ENCODE measurements at places on chromosomes 6 and 20.

DNA sequence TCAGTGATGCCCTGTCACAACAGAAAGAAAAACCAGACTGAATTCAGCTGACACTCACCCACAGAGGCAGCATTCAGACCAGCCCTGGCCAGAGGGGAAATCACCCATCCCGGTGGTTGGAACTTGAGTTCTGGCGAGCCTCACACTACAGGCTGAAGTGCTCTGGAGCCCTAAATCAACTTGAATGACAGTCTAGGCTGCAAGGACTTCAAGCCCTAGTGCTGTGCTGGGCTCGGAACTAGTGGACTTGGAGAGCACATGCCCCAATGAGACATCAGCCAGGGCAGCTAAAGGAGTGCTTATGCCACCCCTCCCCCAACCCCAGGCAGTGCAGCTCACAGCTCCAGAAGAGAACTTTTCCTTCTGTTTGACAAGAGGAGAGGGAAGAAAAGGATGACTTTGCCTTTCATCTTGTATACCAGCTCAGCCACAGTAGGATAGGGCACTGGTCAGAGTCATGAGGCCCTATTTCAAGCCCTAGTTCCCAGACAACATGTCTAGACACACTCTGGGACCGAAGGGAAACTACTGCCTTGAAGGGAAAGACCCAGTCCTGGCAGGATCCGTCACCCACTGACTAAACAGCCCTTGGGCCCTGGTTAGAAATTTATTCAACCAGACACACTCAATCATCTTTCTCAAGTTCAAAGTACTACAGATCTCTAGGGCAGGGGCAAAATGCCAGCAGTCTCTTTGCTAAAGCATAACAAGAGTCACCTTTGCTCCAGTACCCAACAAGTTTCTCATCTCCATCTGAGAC, 43.2 kb upstream of the PNRC1 start:
- DNase-seq: no peak

DNA sequence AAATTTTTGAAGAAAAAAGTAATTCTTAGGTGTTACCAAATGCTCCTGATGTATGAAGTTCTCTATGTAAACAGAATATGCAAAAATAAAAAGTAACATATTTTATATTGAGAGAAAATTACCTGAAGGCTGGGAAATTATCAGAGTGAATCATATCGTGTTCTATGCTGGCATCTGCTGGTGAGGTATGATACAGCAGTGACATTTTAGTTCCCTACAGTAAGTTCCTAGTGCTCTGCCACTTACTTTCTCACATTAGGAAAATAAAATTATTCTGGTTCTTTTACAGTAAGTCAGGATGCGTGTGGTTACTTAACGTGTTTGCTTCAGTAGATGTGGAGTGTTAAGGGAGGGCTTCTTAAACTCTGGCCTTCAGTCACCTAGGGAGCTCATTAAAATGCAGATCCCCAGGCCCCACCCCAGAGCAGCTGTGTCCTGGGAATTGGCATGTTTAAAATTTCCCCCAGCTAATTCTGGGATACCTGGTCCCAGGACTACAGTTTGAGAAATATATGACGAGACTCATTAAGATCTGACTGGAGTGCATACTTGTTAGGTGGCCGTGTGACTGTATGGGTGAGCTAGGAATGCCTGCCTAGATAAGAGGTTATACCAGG, 3.2 kb downstream of the ACTR5 start:
- peak; percentile 31 for DNase-seq

GRCh38 chr6:66489269-66489987, 782.4 kb upstream of the EYS start:
- DNase-seq: no peak

- peak; percentile 56 for DNase-seq
Observed at GRCh38 chr6:85008296-85009009, 244.1 kb upstream of the TBX18 start.

GRCh38 chr20:17023806-17024205, 203.0 kb upstream of the PCSK2 start:
- DNase-seq: no peak

DNA sequence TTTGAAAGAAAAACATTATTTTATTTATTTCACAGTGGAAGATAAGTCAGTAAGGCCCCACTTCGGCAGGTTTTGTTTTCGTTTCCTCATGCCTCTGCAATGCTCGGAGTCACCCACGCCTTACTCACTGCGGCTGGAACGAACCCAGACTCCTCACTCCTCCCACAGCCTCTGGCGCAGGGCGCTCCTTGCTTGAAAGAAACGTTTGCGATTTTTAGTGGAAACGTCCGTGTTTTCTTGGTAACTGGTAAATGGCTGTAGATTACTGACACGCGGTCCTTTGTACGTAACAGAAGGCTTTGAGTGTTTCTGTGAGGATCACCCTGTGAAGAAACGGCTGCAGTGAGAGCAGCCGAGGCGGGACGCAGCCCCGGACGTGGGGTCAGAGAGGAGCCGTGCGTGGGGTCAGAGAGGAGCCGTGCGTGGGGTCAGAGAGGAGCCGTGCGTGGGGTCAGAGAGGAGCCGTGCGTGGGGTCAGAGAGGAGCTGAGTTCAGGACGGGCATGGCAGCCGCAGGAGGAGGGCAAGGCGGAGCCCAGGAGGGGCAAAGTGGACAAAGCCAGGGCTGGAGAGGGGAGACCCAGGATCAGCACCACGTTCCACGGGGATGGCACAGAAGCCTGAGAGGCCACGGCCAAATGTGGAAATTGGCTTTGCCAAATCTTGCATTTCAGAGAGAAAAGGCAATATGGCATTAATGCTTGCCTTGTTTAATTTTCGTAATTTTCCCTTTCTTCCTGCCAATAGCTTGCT, 198.6 kb upstream of the THBS2 start:
- DNase-seq: peak; percentile 36

GRCh38 chr6:110039981-110040383, 61.9 kb downstream of the GPR6 start:
- peak; percentile 14 for DNase-seq

DNA sequence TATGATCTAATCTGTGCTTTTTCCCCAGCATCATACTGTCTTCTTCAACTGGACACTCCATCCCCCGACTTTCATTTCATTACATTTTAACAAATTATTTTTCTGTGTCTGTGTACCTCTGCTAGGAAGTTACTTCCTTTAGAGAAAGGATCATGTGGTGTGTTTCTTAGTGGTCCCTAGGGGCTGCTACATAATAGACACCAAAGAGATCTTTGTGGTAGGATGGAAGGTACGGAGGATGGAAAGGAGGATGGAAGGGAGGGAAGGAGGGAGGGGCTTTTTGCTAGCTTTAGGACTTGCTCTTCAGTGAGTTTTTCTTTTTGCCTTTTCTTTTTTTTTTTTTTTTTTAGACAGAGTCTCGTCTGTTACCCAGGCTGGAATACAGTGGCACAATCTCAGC, 95.7 kb downstream of the TNFAIP3 start:
- DNase-seq: no peak

- DNase-seq: no peak
Observed at GRCh38 chr6:31270788-31271640, 878 bp downstream of the HLA-C start.

Data from HT1080 (cell line).